ENCODE measurements at places on chromosomes 5 and 9.

DNA sequence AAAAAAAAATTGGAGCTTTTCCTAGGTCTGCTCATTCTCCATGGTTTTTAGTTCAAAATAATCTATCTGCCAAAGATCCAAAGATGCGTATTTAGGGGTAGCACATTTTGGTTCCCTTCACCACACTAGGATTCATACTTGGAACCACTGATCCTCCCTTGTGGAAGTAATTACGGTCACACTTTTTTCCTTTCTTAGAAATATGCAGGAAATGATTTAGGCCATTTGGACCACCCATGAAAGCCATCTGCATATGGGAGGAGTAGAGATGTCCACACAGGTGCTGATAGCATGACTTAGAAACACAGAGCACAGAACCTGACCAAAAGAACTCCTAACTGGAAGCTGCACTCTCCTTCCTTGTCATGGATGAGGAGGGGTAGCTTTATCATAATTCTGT lies 105.9 kb upstream of the RAI14 start:
- DNase-seq: no peak

DNA sequence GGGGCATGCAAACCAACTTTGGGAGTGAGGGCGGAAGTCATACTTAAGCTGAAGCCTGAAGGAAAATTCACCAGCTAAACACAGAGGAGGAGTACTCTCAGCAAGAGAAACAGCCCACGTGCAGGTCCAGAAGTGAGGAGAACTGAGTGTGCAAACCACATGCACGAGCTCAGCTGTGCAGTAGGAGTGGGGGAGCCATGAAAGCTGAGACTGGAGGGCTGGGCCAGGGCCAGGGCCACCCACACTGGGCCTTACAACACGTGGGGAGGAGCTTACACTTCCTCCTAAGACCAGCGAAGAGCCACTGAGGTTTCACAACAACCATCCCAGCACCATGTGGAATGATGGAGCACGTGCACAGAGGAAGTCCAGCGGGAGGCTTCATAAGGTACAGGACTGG lies 9.3 kb upstream of the WWC1 start:
- no peak for DNase-seq

GRCh38 chr5:31049936-31050704 lies 143.4 kb upstream of the CDH6 start:
- peak; percentile 33 for DNase-seq

- DNase-seq: no peak
These were observed 239.0 kb downstream of the FSTL4 start for GRCh38 chr5:133373121-133373870.

GRCh38 chr9:125629446-125629845 lies 77.6 kb downstream of the MAPKAP1 start:
- DNase-seq: no peak

GRCh38 chr5:95729115-95730010 lies 1.8 kb upstream of the RHOBTB3 start:
- DNase-seq: no peak

GRCh38 chr5:53030893-53031292 lies 41.7 kb downstream of the ITGA2 start:
- DNase-seq: no peak

DNA sequence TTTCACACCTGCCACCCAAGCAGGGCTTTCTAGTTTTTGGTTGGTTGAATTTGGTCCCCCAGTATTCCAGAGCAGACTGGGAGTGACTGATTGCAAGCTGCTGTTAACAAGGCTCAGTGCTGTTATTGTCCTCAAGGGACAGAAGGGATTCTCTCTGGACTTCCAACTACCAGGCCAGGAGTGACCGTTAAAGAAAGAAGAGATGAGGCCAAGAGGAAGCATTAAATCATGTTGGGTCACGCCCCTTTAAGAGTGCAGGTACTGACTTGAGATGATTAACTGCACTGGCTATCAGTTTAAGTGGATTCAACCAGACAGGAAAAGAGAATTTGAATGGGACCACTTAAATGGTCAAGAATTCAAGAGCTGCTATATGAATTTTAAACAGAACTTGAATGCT lies 220.8 kb upstream of the PCSK5 start:
- no peak for DNase-seq
